ENCODE measurements at places on chromosomes 2 and 18.

DNA sequence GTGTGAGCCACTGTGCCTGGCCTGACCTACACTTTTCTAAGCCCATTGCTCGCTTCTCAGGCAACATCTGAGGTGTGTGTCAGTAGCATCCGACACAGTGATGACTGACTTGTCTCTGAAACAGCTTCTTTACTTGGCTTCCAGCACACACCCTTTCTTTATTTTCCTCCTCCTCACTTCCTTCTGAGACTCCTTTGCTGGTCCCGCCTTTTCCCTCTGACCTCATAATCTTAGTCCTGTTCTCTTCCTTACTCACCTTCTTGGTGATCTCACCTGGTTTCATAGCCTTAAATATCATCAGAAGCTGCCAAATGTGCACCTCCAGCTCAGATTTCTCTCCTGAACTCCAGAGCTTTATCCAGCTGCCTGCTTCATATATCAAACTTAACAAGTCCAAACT, 66.6 kb upstream of the PELI1 start:
- DNase-seq, result no peak

DNA sequence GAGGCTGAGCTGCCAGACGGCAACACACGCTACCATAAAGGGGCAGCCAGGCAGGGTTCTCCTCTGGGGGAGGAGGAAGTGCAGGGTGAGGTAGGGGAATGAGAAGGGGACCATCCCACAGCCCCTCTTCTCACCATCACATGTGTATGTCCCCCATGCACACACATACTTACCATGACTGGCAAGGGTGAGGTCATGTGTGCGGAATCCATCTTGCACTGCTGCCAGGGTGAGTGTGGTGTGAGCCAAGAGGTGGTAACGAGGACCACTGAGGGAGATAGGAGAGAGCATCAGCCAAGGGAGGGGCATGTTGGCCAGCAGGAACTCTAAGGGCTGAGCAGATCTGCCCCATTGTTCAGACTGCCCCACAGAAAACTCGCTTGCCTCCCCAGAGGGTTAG, 7.1 kb downstream of the WDR54 start:
- DNase-seq, result no peak

DNA sequence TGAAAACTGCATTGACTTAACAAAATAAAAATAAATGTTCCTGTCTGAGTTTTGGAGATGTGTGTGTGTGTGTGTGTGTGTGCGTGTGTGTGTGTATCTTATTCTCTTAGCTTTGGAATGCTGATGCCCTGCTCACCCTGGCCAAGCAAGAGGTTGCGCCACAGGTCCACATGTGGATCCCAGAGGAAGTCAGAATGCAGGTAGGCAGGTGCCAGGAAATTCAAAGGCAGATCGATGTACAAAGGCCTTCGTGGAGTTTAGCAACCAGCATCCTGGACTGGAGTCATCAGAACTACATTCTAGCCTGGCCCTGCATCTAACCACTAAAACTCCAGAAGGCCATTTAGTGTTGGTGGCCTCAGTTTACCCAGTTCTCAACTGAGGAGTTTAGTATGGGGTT, 12.4 kb downstream of the G6PC2 start:
- DNase-seq, result no peak

- peak; percentile 49 for DNase-seq
These were observed 24.4 kb downstream of the MBP start for GRCh38 chr18:77108001-77108692.

DNA sequence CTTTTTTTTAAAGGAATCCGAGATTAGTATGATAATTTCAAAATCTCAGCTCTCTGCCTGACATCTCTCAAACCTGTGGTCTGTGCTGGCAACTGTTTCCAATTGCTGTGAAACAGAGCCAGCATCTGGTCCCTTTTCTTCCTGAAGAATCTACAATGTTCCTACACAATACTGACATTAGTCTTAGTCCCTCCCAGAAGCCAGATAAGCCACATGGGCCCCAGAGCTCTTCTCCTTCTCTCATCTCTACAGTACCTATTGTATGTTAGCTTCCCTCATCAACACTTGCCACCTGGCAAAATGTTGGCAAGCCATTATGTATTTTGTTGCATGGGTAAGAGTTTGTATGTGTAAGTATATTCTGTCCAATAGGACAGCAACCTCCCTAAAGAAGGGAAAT, 62.9 kb upstream of the CDKL4 start:
- DNase-seq, result no peak

- peak; percentile 45 for DNase-seq
These were observed 70.3 kb upstream of the PELI1 start for GRCh38 chr2:64214281-64215115.

GRCh38 chr2:80002568-80003157, 301.9 kb downstream of the LRRTM1 start:
- no peak for DNase-seq

GRCh38 chr2:218999881-219000568, 6.8 kb upstream of the CRYBA2 start:
- DNase-seq, result no peak

- DNase-seq, result no peak
These were observed 43.7 kb upstream of the NEB start for GRCh38 chr2:151777935-151778334.
